ENCODE measurements at places on chromosomes 1 and 21.
A peak's percentile ranks its signal among the peaks of the same experiment; 100 is the strongest.

GRCh38 chr1:245365095-245366020 lies 210.6 kb downstream of the KIF26B start:
- no peak for DNase-seq

- no peak for DNase-seq
These were observed 264.6 kb upstream of the B3GALT2 start for GRCh38 chr1:193451001-193451400.

GRCh38 chr1:168607872-168608428 lies 31.5 kb downstream of the XCL1 start:
- no peak for DNase-seq

- DNase-seq = no peak
These were observed 48.3 kb downstream of the BCAR3 start for GRCh38 chr1:93633313-93633712.

DNA sequence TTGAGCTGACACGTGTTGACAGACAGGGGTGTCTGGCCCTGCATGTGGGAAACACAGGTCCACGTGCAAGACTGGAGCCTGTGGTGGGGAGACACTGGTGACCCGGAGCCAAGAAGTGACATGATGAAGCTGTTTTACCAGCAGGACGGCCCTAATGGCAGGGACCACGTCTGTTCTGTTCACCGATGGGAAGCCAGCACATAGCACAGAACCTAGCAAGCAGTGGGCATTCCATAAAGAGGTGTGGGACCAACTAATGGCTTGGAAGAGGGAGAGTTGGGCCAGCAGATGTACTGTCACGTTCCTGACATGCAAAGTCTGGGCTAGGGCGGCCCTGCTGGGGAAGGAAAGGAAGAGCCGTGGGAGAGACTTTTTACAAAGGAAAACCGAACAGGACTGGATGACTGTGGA lies 15.3 kb downstream of the NAV1 start:
- DNase-seq = no peak

- DNase-seq = peak; percentile 70
These were observed at the start of gene NID1 for GRCh38 chr1:236064674-236065508. Gene NID1 (minus strand): TSS chr1:236065090. CDS start chr1:236065079, 11 bp downstream.

- DNase-seq = no peak
These were observed 598.3 kb upstream of the ZP4 start for GRCh38 chr1:238489006-238489405.

DNA sequence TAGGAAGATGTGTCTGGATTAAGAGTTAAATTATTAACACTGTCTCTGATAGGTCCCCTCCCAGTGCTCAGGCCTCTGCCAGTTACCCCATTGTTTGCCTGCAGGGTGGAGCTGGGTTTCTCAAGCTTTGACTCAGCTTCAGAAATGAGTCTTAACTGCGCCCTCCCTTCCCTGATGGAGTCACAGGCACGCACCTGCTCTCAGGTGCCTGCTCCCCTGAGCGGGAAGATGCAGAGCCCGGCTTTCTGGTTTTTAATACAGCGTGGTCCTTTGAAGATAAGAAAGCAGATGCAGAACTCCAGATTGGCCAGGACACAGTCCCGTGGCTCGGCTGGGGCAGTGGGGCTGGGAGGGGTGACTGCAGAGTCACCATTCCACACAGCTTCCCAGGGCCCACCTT lies 3.2 kb upstream of the SPRR4 start:
- DNase-seq = no peak

DNA sequence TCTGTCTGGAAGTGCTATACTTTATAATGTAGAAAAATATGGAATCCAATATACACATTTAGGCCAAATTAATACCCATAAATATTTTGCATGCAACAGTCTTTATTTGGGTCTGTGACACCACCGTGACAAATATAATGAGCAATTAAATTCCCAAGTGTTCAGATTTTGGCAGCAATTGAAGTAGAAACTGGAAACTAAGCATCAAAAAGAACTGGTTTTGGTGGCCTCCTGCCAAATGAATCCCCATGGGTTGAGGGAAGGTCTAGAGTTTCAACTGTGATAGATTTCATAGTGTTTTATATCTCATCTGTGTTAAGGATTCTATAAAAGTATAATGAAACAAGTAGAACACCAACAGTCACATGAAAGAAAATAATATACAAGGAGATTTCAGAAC lies 88.4 kb downstream of the DPYD start:
- no peak for DNase-seq

- DNase-seq = no peak
These were observed 25.2 kb downstream of the PRAMEF20 start for GRCh38 chr1:13435458-13435857.

- no peak for DNase-seq
These were observed 94.1 kb downstream of the TGFBR3 start for GRCh38 chr1:91791691-91792488.

DNA sequence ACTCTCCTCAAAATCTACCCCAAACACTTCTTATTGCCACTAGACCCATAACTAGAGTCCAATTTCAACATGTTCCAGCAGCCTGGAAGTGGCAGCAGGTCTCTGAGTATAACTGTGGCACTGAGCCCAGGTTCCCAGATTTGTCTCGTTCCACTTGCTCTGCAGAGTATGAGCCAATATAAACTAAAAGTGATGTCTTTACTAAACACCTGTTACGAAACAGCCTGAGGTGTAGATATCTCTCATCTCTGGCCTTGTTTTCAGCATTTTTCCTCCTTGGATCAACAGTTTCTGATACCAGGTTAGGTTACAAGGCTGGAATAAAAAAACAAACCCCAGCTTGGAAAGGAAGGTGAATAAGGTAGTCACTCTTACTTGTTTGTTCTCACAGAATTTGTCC lies 25.2 kb upstream of the PRDX6 start:
- DNase-seq = no peak

DNA sequence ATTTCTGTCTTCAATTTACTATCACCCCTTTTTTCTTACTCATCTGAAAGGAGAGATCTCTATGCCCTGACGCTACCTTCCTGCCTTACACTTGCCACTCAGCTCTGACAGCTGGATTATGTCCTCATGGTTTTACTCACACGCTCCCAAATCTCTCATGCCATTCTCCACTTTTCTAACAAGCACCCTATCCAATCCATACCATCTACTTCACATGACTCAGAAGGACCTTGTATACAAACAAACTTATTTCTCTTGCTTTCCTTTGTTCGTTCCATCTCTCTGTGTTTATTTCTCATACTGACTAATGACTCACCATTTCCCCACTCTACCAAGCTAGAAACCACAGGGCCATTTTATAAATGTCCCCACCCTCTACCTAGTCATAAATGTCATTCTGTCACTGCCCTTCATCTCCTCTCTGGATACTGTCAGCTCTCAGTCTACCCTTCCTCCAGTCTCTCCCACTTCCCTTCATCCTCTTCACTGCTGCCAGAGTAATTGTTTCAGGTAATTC lies 87.3 kb downstream of the USP24 start:
- peak; percentile 73 for DNase-seq

- peak; percentile 81 for DNase-seq
These were observed 33.4 kb downstream of the TMCC2 start for GRCh38 chr1:205260948-205261732.

- no peak for DNase-seq
These were observed 970 bp downstream of the TNFRSF1B start for GRCh38 chr1:12167493-12168429.

DNA sequence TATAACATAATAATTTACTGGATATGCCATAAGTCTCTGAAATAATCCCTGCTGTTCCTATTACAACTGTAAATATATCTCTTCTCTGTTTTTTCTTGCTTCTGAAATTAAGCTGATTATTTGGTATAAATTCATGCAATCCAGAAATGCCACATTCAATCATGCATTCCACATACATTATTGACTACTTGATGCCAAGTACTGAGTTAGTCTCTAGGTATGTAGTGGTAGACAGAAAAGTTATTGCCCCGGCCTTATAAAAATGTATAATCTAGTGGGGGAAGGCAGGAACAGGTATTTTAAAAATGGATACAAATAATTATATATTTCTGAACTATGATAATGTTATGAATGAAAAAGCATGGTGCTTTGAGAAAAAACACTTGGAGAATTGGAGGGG lies 338.6 kb upstream of the SNX7 start:
- DNase-seq = no peak

DNA sequence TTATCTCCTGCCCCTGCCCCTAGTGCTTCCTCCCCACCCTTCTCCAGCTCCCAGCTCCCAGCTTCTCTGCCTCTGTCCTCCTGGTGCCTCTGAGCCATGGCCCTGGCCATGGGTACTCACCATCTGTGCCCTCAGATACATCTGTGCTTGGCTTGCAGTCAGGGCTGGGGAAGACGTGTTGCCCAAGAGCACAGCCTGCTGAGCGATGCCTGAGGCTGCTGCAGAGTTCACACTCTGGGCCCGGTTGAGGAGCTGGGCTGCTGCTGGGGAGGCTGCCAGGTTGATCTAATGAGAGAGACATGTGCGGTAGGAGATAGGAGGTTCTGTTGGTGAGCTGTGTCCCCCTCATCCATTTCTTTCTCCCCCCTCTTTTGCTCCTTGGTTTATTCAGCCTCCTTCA lies 49.4 kb upstream of the A3GALT2 start:
- DNase-seq = no peak

GRCh38 chr1:235920596-235921375 lies 54.1 kb upstream of the LYST start:
- no peak for DNase-seq

DNA sequence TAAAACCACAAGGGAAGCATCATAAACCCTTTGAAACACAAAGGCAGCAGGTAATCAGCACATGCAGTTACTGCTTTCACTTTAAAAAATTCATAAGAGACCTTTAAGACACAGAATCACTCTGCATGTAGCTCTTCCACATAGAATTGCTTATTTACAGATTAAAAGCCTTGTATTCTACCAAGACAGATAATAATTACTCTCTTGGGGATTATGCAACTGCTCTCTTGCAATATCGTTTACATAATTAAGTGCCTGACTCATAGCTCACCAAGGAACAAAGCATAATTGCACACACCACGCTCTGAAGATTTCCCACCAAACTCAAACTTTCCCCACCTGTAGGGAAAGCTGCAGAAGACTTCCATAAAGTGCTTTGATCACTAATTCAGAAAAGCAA lies 87.9 kb downstream of the VAV3 start:
- peak; percentile 33 for DNase-seq

All from HT1080 (cell line).